Left ventricle myocardium superior (tissue), 1 donor: ENCODE measurements at places on chromosomes 16 and 17.

DNA sequence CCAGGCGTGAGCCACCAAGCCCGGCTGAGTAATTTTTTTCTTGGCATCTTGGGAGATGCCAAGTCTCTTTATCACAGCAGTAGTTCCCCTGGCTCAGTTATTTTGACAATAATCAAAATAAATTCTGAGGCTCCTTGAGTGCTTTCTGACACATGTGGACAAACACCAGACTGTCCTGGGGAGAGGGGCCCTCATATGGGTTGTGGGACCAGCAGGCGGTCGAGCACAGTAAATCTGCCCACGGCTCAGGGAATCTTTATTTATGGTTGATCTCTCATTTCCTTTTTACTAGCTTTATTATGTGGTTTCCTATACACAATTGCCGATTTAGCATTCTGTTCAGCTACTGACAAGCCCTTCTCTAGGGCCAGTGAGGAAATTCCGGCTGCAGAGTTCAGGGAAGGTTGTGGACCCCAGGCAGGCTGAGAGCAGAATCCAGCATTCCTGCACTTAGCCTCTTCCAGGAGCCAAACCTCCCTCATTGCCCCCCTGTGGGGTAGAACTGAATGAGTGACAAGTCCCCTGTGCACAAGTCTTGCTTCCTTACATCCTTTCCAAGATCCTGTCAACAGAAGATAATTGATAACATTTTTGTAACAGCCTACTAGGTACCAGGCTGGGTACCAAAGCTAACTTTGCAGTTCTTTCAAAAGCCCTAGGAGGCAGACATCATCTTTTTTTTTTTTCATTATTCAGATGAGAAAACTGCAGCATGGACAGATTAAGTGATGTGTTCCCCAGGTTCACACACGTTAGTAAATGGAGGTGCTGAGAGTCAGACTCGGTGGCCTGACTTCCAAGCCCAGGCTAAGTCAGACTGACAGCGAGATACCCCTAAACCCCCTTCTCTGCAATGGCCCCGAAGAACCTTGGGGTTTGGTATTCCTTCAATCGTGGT, 40.2 kb downstream of the HS3ST3B1 start:
- DNase-seq = no peak

DNA sequence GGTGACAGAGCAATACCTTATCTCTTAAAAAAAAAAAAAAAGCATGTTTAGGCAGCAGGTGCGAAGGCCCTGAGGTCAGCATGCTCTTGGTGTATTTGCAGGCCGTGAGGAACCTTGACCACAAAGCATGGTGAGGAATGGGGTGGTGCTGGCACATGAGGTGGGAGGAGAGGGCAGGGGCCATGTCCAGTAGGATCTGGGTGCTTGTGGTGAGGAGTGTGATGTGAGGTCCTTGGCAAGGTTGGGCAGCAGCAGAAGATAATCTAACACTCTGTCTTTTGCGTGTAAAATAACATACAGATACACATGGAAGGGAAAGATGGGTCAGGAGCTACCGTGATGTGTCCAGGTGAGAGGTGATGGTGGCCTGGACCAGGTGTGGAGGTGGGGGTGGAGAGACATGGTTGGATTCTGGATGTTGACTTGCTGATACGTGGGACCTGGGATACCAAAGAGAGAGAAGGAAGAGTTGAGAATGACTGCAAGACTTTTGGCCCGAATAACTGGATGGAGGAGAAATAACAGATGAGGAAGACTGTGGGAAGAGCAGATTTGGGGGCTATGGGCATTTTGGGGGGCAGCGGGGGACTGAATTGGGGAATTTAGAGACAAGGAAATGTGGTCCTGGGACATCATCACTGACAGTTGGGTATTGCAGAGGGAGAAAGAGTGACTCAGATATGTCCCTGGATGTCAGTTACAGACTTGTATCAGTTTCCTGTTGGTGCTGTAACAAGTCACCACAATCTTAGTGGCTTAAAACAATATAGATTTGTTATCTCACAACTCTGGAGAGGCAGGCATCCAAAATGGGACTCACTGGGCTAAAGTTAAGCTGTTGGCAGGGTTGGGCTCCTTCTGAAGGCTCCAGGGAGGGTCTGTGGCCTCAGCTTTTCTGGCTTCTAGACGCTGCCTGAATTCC, 274.9 kb downstream of the HAPSTR1 start:
- no peak for DNase-seq

- no peak for DNase-seq
Measured at GRCh38 chr17:46822388-46822921, 4.0 kb upstream of the WNT3 start.

DNA sequence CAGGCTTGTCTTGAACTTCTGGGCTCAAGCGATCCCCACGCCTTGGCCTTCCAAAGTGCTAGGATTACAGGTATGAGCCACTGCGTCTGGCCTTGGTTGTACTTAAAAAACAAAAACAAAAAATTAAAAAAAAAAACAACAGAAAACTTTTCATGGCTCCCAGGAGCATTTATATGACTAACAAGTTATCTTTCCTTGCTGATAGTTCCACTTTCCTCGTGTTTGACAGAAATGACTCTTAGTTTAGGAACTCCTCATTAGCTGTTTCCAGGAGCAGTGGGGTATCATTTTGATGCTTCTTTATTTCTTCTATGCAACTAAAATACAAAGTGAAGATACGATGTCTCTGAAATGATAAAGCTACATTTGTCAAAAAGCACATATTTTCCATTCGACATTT, 165.4 kb downstream of the PRKCA start:
- no peak for DNase-seq

- peak; percentile 55 for DNase-seq
Measured at GRCh38 chr17:33674685-33675084, 381.6 kb upstream of the ASIC2 start.

- DNase-seq = no peak
Measured at GRCh38 chr16:49437344-49437743, 63.7 kb downstream of the C16orf78 start.

DNA sequence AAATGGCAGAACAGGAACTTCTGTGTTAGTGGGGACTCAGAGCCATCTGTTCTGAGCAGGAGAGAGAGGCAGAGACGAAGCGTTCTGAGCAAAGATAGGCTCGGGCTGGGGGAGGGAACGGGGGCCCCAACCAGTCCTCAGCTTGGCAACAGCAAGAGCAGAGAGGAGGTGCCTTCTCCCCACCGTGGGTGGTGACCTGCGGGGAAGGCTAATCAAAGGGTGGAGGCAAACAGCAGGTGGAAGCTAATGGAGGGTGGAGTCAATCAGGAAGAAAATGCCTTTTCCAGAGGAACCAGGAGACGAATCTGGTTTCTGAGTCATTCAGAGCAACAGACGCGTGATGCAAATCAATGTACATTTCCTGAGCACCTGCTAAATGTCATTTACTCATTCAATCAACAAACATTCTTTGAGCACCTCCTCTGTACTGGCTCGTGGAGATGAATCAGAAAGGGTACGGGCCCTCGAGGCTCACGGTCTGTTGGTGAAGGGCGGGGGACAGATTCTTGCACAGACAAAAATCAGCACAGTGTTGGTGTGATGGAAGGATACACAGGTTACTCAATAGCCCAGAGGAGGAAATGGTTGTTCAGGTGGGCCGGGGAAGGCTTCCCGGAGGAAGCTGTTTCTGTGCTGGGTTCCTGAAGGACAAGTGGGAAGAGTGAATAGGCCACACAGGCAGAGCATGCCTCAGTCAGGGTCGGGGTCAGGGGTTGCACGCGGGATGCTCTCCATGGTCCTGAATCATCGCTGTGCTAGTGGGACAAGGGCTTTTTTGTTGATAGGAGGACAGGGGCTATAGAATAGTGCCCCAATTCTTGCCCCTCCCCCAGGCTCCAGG, 5.7 kb upstream of the SPNS2 start:
- DNase-seq = no peak

GRCh38 chr17:78559749-78560368, 17.3 kb downstream of the DNAH17 start:
- no peak for DNase-seq

- DNase-seq = peak; percentile 72
Measured at GRCh38 chr17:9241371-9241712, 220.0 kb downstream of the NTN1 start.

GRCh38 chr16:16887193-16887592, 508.3 kb downstream of the NPIPA7 start:
- no peak for DNase-seq

GRCh38 chr16:56616608-56617211, 8.3 kb downstream of the MT2A start:
- DNase-seq = no peak

GRCh38 chr17:82927661-82928601, 88.1 kb upstream of the ZNF750 start:
- DNase-seq = no peak

DNA sequence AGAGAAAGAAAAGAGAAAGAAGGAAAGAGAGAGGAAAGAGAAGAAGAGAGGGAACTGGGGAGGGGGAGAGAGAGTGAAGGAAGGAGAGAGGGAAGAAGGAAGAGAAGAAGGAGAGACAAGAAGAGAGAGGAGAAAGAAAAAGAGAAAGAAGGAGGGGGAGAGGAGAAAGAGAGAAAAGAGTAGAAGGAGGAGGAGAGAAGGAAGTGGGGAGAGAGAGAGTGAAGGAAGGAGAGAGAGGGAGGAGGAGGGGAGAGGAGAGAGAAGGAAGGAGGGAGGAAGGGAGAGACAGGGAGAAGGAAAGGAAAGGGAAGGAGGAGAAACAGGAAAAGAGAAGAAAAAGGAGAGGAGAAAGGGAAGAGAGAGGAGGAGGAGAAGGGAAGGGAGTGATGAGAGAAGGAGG, 208.5 kb downstream of the MAF start:
- no peak for DNase-seq

- no peak for DNase-seq
Measured at GRCh38 chr16:79303206-79303605, 297.3 kb downstream of the MAF start.

- DNase-seq = no peak
Measured at GRCh38 chr17:39094607-39095308, 56.7 kb downstream of the PLXDC1 start.

GRCh38 chr17:64320613-64321553, 57.8 kb upstream of the TEX2 start:
- DNase-seq = peak; percentile 61

- no peak for DNase-seq
Measured at GRCh38 chr17:27038676-27039075, 255.2 kb upstream of the WSB1 start.

DNA sequence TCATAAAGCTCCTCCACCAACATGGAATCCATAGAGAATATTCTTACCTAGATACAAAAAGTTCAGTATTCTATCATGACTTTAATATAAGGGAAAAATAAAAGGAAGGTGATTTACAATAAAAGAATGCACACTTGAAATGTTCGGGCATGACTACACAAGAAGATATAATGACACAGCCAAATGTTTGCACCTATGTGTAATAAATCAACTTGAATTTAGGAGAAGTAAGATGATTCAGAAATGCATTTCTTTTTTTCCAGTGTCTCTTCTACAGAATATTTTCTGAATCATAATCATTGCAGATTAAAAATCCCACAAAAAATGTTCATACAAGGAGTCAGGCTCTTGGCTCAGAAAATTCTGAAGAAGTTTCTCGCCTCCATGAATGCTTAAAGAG, 404.0 kb upstream of the HSBP1 start:
- no peak for DNase-seq

DNA sequence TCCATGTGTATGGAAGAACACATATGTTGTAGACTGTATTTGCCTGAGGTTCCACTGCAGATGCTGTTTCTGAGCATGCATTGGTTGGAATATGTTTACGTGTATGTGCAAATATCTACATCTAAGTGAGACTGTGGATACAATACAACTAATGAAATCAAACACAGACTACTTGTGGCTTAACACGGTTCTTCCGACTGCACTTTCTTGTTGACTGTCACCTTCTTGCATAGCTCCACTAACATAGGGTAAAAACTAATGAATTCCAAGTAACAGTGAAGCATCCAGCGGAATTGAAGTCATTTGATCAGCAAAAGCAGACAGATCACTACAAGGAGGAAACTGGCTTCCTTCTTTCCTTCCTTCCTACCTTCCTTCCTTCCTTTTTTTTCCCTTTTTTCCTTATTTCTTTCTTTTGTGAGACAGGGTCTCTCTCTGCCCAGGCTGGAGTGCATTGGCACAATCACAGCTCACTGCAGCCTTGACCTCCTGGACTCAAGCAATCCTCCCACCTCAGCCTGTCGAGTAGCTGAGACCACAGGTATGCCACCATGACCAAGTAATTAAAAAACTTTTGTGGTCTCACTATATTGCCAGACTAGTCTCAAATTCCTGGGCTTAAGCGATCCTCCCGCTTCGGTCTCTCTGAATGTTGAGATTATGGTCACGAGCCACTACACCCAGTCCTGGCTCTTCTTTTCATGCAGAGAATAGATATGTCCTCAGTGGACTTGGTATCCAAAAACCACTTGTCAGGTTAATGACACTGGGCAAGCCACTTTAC, 22.0 kb upstream of the CCL1 start:
- DNase-seq = no peak

- no peak for DNase-seq
Measured at GRCh38 chr17:5825717-5826330, 241.5 kb upstream of the NLRP1 start.

DNA sequence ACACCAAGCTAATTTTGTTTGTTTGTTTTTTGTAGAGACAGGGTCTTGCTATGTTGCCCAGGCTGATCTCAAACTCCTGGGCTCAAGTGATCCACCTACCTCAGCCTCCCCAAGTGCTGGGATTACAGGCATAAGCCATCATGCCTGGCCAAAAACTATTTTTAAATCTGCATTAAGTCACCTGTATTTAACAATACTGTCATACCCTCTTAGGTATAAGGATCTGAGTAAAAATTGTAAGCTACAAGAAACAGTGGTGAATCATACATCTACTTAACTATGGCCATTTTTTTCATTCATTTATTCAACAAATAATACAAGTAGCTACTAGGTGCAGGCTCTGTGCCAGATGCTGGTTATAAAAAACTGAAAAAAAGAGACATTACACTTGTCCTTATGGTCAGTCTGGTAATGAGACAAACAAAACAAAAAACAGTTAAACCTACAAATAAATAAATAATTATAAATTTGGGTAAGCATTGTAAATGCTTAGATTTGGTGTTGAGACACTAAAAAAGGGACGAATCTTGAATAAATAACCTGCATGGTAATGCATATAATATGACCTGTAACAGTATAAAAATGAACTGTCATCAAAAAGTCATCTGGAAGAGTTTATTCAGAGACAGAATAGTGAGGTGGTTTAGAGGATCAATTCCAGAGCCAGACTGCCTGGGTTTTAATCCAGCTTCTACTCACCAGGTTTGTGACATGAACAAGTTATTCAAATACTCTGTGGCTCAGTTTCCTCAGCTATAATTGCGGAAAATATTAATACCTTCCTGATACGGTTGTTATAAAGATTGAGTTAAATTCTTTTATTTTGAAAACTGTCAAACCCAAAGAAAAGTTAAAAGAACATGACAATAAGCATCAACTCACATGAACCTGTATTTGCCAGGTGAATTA, 26.8 kb downstream of the BRIP1 start:
- DNase-seq = no peak

DNA sequence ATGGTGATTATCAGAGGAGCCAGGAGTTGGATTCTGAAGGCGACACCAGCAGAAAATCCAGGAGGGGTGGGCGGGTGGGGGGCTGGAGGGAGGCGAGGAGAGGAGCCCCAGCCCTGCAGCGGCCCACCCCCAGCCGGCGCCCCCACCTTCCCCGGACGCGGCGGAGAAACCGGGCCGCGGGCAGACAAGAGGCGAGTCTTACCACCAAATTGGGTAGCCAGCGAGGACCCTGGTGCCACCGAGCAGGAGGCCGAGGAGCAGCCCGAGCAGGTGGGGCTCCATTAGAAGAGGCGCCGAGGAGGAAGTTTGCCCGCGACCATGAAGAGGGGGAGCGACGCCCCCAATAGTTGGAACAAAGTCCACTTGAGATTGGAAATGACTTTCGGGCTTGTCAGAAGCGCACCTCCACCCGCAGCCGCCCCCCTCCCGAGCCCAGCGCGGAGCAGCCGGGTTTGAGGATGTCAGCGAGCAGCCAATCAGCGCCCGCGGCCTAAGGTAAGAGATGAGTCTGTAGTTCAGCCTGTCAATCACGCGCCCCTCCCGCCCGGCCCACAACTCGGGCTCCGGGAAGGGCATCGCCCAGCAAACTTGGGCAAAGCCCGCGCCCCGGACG, at the start of gene WNT3:
Gene WNT3, minus strand, starts transcription at position 377 of the 613 bp plus-strand sequence. Its CDS starts 95 bp downstream, at position 282.
- DNase-seq = peak; percentile 44
